ENCODE measurements at places on chromosomes 11 and 22. TPM values are rescaled to one million over a fixed set of nuclear protein-coding genes. Genes with fewer than 3 reads are reported as not detected.

Gene RIMBP3C
- total RNA-seq: 1.3 TPM

Gene FADS2
- 7.0 TPM for total RNA-seq

Gene VWCE
- total RNA-seq: 0.41 TPM

Gene MMP12
- total RNA-seq: not detected

Gene MRPL11
- total RNA-seq: 26.7 TPM

Gene UBQLN3
- total RNA-seq: 0.46 TPM

Gene NCAM1
- 0.37 TPM for total RNA-seq

Gene RAB6A
- total RNA-seq: 80.5 TPM

Gene MN1
- 0.07 TPM for total RNA-seq

Gene ST14
- total RNA-seq: 52.2 TPM

Gene PTPRJ
- total RNA-seq: 20.3 TPM

Gene TRIM64
- total RNA-seq: not detected

Gene EIF3D
- total RNA-seq: 274 TPM

Gene NOX4
- not detected for total RNA-seq

Gene MYO7A
- 0.17 TPM for total RNA-seq

Gene FBLN1
- total RNA-seq: not detected

Gene VPS37C
- 20.1 TPM for total RNA-seq

Gene SLC37A2
- total RNA-seq: 27.0 TPM

Gene SMTNL1
- not detected for total RNA-seq

Gene PKNOX2
- not detected for total RNA-seq

Gene GSTP1
- 313 TPM for total RNA-seq

Gene NAALAD2
- not detected for total RNA-seq

Gene SERPIND1
- not detected for total RNA-seq

Gene GTSE1
- total RNA-seq: 0.17 TPM

Gene SVIP
- total RNA-seq: 18.3 TPM

Gene MRGPRE
- not detected for total RNA-seq

Gene BTG4
- not detected for total RNA-seq

Gene ESAM
- 1.8 TPM for total RNA-seq

Gene GRM5
- not detected for total RNA-seq

Gene VPREB3
- 73.0 TPM for total RNA-seq

Gene MTA2
- total RNA-seq: 127 TPM

Gene CSNK1E
- 136 TPM for total RNA-seq

Gene OR8G5
- total RNA-seq: not detected

Gene NEU3
- 17.0 TPM for total RNA-seq

Gene SLC29A2
- total RNA-seq: 20.1 TPM

Gene POU2AF3
- total RNA-seq: 2.1 TPM

Gene PGA3
- total RNA-seq: not detected

Gene ZNF280A
- total RNA-seq: not detected

Gene TYR
- total RNA-seq: not detected

Gene FGF3
- not detected for total RNA-seq

Gene OR8A1
- not detected for total RNA-seq

Gene PIWIL4
- 0.67 TPM for total RNA-seq

Gene TRIM22
- total RNA-seq: 388 TPM

Gene MAJIN
- 0.71 TPM for total RNA-seq

Gene PIK3C2A
- total RNA-seq: 48.8 TPM

Gene OR10A2
- not detected for total RNA-seq

Gene APOL3
- total RNA-seq: 107 TPM

Data from B cell (primary cell).